ENCODE measurements at places on chromosomes 7 and 10.

DNA sequence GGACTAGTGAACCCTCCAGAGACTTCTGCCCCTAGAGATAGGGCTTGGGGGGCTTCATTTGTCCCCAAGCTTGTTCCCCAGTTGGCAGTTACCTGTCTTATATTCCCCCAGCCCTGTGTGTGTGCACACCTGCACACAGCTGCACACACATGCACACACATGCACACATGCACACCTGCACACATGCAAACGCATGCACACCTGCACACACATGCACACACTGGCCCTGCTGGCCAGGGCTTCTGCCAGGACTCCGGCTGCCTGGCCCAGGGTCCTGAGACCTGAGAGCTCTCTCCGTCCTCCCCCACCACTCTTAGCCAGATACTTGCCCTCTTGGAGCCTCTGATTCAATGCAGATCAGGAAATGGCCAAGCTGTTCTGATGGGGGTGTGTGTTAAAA, 6.7 kb downstream of the ZMIZ1 start:
- no peak for DNase-seq

GRCh38 chr10:86248062-86248461, 118.5 kb downstream of the GRID1 start:
- no peak for DNase-seq

- no peak for DNase-seq
These were observed 12.9 kb upstream of the FIGNL1 start for GRCh38 chr7:50463035-50463434.

GRCh38 chr10:109932391-109932790, 9.1 kb upstream of the XPNPEP1 start:
- DNase-seq = no peak

GRCh38 chr7:107390916-107391315, 78.9 kb upstream of the GPR22 start:
- DNase-seq = no peak
